Thymus (tissue), 14 donors: ENCODE measurements at places on chromosomes 3 and 15. TPM values are rescaled to one million over a fixed set of nuclear protein-coding genes. Genes with fewer than 3 reads are reported as not detected.

DNA sequence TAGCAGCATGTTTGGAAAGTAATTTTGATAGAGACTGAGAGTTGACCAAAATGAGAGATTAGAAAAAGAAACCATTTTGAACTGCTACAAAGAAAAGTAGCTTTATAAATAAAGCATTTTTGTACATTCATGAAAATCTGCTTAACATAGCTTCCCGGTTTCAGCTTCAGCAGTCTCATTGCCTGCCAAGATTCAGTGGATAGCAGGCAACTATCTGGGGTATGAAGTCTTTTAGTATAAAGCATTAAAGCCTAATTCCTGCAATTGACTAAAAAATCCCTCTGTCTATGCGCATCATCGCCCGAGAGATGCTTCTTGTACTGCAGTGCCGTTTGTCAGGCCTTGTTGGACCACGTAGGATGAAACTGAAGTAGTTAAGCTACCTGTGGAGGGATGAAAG is 588.4 kb downstream of the NAALADL2 start:
- no peak for DNase-seq

- no peak for DNase-seq
Observed at GRCh38 chr3:52153389-52154096, 680 bp downstream of the POC1A start.

GRCh38 chr3:190306513-190307163 is 15.6 kb downstream of the CLDN1 start:
- peak; percentile 76 for DNase-seq

POU1F1 gene
- 0.11 TPM for polyA plus RNA-seq

XCR1 gene
- polyA plus RNA-seq, result 5.7 TPM

DNA sequence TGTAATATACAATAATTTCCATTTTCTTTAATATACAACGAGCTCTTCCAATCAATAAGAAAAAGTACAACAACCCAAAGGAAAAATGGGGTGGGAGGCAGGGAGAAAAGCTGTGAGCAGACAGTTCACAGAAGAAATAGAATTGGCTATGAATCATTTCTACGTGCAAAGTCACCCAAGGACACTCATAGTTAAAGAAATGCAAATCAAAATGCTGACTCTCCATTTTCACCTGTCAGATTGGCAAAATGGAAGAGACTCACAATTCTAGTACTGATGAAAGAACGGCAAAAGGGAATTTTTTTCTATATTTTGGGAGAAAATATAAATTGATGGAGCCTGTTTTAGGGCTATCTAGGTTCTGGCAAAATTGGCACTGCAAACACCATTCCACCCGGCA is 116.3 kb upstream of the MEF2A start:
- no peak for DNase-seq

DNA sequence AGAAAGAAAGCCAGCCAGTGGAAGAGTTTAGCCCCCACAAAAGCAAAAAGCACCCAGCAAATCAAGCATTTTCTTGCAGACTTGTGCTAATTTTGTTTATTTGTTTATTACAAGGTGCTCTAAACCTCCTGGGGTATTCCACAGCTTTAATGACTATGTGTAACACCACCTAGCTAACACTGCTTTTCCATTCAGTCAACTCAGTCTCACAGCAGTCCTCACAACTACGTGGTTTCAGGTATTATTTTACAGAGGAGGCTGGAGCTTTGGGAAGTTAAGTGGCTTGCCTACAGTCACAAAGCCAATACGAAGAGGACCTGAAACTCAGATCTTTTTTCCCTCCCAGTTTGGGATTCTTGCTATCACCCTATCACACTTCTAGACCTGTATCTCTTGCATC is 14.8 kb downstream of the SOX14 start:
- DNase-seq, result no peak

SCAMP5 gene
- 8.4 TPM for polyA plus RNA-seq
